ENCODE measurements at places on chromosomes 12 and 14. TPM values are rescaled to one million over a fixed set of nuclear protein-coding genes. Genes with fewer than 3 reads are reported as not detected.

The SLC38A6 gene
- 62.4 TPM for total RNA-seq

The AQP6 gene
- total RNA-seq, result 0.40 TPM

The INHBC gene
- total RNA-seq, result not detected

The PTPN21 gene
- 31.6 TPM for total RNA-seq

The ANAPC5 gene
- total RNA-seq, result 95.5 TPM

The ACVRL1 gene
- total RNA-seq, result 186 TPM

The BTBD7 gene
- total RNA-seq, result 29.2 TPM

The RD3L gene
- total RNA-seq, result not detected

The DHH gene
- 2.6 TPM for total RNA-seq

DNA sequence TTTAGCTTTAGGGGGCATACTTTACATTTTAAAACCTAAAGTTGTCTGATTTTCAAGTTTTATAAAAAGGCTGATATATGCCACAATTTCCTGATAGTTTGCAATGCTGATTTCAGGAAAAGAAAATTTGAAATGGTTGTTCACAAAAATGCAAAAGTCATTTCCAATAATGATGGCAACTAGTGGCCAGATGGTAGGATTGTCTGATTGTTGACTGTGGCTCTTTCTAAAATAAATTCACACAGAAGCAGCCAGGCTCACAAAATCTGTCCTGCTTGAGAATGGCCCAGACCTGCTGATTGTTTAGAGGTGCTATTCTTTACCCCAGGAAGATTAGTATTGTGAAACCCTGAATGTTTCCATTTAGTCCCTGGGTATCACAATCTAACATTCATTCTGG lies 220.3 kb downstream of the NELL2 start:
- peaks cover 16% of the 10 kb centered on the region for H3K4me1 ChIP-seq
- no peak for DNase-seq
- H3K27ac ChIP-seq, result no peak overlapping the region
- no peaks in the 10 kb centered on the region for H3K36me3 ChIP-seq

DNA sequence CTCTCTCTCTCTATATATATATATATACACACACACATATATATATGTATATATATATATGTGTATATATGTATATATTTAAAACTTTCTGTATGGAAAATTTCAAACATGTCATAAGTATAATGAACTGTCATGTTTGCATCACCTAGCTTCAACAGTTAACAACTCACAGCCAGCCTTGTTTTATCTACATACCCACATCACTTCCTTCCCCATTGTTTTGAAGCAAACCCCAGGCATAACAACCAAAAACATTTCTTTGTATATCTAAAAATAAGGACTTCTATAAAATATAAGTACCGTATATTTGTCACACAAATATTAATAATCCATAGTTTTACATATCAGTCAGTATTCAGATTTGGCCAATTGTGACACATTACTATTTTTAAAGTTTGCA lies 57.4 kb downstream of the PAPOLA start:
- no peaks in the 10 kb centered on the region for H3K27me3 ChIP-seq
- H3K36me3 ChIP-seq, result peaks cover 19% of the 10 kb centered on the region
- no peak for DNase-seq
- H3K4me1 ChIP-seq, result no peaks in the 10 kb centered on the region

- no peak overlapping the region for H3K27ac ChIP-seq
- H3K4me3 ChIP-seq, result no peak overlapping the region
- DNase-seq, result peak; percentile 72
- H3K36me3 ChIP-seq, result no peaks in the 10 kb centered on the region
Measured at GRCh38 chr14:86915406-86915805, 1077.6 kb downstream of the GALC start.

DNA sequence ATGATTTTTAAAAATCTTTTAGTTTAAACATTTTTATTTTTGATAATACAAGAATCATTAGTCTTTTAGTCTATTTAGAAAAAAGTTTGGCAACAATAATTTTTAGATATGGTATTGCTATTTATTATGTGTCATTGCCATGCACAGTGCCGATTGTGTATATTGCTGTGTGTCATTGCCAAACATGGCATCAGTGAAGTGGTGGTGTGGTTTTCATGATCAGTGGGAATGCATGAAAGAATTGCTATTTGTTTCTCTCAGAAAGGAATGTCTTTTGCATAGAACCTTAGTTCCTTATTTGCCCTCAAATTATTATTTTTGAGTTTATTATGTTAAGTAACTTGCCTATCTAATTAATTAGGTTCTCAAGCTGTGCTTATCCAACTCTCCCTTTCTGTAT lies 397.5 kb upstream of the PDE3A start:
- H3K4me3 ChIP-seq, result no peak overlapping the region
- H3K27me3 ChIP-seq, result no peaks in the 10 kb centered on the region
- peaks cover 4% of the 10 kb centered on the region for H3K4me1 ChIP-seq
- H3K27ac ChIP-seq, result no peak overlapping the region

DNA sequence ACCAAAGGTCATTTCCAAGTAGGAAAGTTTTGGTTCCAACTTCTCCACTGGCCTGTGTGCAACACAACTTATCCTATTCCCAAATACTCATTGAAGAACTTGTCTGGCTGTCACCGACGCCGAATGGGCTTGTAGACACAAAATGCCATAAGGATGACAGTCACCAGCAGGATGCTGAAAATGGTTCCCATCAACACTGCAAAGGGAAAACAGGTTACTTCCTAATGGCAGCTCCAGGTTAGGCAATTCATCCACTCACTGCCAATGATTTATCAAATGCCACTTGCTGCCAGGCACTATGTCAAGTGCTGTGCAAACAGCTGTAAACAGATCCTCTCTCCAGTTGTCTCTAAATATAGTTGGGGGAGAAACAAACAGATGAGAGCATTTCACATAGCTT lies 6.1 kb downstream of the C12orf76 start:
- no peak overlapping the region for H3K27ac ChIP-seq
- DNase-seq, result no peak
- peaks cover under 1% of the 10 kb centered on the region for H3K4me1 ChIP-seq
- H3K4me3 ChIP-seq, result no peak overlapping the region
- H3K36me3 ChIP-seq, result peaks cover 7% of the 10 kb centered on the region
- H3K27me3 ChIP-seq, result no peaks in the 10 kb centered on the region

DNA sequence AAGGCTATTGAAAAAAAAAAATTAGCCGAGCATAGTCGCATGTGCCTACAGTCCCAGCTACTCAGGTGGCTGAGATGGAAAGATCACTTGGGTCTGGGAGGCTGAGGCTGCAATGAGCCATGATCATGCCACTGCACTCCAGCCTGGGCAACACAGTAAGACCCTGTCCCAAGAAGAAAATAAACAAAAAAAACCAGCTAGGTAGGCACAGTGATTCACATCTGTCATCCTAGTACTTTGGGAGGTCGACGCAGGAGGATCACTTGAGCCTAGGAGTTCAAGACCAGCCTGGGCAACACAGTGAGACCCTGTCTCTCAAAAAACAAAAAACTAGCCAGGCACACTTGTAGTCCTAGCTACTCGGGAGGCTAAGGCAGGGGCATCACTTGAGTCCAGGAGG lies 8.2 kb downstream of the SARNP start:
- no peak overlapping the region for H3K4me3 ChIP-seq
- H3K27ac ChIP-seq, result no peak overlapping the region
- DNase-seq, result no peak
- H3K36me3 ChIP-seq, result peaks cover 7% of the 10 kb centered on the region

DNA sequence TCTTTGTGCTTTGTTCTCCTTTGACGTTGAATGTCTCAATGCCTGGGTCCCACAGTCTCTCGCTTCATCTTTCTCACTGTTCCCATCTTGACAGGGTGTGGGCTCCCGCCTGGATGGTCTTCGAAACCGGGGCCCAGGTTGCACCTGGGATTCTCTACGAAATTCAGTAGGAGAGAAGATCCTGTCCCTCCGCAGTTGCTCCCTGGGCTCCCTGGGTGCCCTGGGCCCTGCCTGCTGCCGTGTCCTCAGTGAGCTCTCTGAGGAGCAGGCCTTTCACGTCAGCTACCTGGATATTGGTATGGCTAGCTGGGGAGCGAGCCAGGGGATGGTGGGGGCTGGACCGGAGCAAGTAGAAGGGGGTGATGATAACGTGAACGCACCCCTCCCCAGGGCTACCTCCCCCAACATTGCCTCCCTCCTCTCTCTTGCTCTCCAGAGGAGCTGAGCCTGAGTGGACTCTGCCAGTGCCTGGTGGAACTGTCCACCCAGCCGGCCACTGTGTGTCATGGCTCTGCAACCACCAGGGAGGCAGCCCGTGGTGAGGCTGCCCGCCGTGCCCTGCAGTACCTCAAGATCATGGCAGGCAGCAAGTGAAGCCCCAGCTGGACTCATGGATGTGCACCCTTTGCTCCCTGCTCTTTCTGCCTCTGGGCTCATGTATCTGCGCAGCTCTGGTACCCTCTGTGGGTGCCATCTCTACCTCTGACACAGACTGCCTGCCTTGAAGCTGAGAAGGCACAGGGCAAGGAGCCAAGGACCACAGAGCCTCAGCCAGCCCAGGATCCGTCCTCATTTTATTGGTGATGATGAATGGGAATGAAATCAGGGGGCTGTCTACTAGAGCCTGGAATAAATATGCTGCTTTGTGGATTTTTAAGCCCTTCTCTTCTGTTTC lies 1.5 kb downstream of the NPFF start:
- H3K4me1 ChIP-seq, result peaks cover 10% of the 10 kb centered on the region
- peaks cover 4% of the 10 kb centered on the region for H3K36me3 ChIP-seq
- no peak for DNase-seq
- no peak overlapping the region for H3K27ac ChIP-seq

DNA sequence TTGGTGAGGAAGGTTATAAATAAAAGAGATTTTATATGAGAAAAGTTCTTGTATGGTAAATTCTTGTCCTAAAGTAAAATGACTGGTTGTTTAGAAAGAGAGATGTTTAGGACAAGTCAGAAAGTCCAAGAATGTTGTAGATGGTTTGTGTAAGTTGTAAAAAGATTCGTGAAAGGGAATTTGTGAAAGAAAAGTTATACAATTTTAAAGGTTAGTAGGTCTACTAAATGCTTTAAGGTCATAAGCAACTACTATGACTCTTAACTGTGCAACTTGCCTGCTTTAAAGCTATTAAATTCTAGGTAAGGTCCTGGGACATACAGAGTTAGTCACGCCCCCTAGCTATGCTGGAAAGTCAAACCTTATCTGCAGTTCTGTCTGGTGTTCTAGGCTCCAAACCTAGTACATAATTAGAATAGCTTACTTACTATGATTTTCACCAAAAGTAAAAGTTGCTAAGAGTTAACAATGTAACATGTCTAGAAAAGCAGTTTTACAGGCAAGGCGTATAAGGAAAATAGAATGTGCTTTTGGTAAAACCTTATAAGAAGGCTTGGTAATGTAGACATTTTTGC lies 11.2 kb upstream of the DHRS2 start:
- no peak for DNase-seq
- peaks cover 1% of the 10 kb centered on the region for H3K4me1 ChIP-seq
- H3K27me3 ChIP-seq, result no peaks in the 10 kb centered on the region
- no peak overlapping the region for H3K27ac ChIP-seq
- H3K4me3 ChIP-seq, result no peak overlapping the region

DNA sequence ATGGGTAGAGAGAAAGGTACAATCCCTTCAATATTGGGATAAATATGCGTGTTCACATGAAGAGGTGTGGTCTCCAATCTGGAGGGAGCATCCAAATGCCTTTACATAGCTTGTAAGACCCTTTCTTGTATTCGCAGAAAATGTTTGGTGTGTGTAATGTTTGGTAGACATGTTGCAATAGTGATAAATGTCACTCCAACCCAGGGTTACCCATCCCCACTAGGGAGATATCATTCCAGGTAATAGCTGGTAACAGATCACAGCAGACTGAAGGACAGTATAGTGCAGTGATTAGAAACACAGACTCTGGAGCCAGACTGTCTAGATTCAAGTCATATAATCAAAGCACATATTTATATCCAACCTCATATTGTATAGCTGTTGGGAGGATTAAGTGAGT lies 733.6 kb upstream of the TBX3 start:
- no peak for DNase-seq
- H3K4me1 ChIP-seq, result peaks cover 4% of the 10 kb centered on the region
- no peaks in the 10 kb centered on the region for H3K27me3 ChIP-seq

DNA sequence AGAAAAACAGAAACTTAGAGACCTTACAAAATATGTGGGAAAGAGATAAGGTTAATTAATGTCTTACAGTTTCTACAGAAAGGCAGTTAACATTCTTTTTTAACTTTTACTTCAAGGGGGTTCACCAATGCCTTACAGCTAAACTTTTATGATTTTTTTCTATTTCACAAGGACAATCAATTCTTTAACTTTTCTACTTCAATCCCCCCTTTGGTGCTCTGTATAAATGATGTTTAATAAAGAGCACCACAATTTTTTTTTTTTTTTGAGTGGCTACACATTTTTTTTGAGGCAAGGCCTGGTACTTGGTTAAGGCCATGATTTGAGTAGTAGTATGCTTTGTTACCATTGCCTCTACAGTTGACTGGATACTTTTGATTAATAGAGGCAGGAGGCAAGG lies 279.6 kb downstream of the PRKD1 start:
- H3K4me1 ChIP-seq, result no peaks in the 10 kb centered on the region
- no peaks in the 10 kb centered on the region for H3K36me3 ChIP-seq
- no peaks in the 10 kb centered on the region for H3K27me3 ChIP-seq
- no peak overlapping the region for H3K4me3 ChIP-seq
- no peak overlapping the region for H3K27ac ChIP-seq

DNA sequence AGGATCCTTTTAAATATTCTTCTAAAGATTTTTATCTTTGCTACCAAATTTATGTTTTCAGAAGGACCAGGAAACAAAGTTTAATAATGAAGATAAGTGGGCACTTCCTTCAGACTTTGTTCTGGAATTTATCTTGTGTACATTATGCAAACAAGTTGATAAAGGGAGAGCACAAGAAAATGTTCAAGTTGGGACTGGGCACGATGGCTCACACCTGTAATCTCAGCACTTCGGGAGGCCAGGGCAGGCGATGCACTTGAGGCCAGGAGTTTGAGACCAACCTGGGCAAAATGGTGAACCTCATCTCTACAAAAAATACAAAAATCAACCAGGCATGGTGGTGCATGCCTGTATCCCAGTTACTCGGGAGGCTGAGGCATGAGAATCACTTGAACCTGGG lies 4.6 kb downstream of the PLBD1 start:
- H3K36me3 ChIP-seq, result no peaks in the 10 kb centered on the region
- no peak overlapping the region for H3K4me3 ChIP-seq
- peaks cover 3% of the 10 kb centered on the region for H3K4me1 ChIP-seq
- H3K27me3 ChIP-seq, result no peaks in the 10 kb centered on the region
- no peak for DNase-seq
- H3K27ac ChIP-seq, result no peak overlapping the region

- peaks cover 14% of the 10 kb centered on the region for H3K4me1 ChIP-seq
- peak overlapping the region; percentile 2 for H3K27ac ChIP-seq
- no peak overlapping the region for H3K4me3 ChIP-seq
- no peaks in the 10 kb centered on the region for H3K36me3 ChIP-seq
- H3K27me3 ChIP-seq, result peaks cover 11% of the 10 kb centered on the region
- DNase-seq, result no peak
Measured at GRCh38 chr14:105201156-105201924, 20.2 kb upstream of the NUDT14 start.

DNA sequence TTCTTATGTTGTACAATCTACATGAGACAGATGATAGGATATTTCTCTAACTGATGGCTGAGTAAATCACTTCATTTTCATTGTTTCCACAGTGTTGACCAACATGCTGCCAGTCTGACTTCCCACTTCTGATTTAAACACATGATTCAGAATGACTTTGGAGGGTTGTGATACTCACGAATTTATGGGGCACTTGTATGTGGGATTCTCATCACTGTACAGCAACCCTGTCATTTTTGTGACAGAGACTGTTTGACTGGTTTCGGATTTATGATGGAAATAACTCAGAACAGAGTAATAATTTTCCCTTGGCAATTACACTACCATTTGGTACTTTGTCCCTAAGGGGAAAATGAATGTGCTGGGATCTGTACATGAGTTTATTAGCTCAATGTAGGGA lies 333.8 kb downstream of the TRHDE start:
- no peaks in the 10 kb centered on the region for H3K4me1 ChIP-seq
- no peak overlapping the region for H3K27ac ChIP-seq
- no peak for DNase-seq
- no peak overlapping the region for H3K4me3 ChIP-seq
- no peaks in the 10 kb centered on the region for H3K36me3 ChIP-seq

Data from lung (tissue), 17 donors.